Hematopoietic multipotent progenitor cell treated with erythropoietin and hydrocortisone succinate and interleukin-3 and kit ligand, for 8 days (in vitro differentiated cells): ENCODE measurements at places on chromosomes 2 and 18.

- no peak for DNase-seq
Measured at GRCh38 chr2:217451666-217452065, 551.1 kb downstream of the TNS1 start.

DNA sequence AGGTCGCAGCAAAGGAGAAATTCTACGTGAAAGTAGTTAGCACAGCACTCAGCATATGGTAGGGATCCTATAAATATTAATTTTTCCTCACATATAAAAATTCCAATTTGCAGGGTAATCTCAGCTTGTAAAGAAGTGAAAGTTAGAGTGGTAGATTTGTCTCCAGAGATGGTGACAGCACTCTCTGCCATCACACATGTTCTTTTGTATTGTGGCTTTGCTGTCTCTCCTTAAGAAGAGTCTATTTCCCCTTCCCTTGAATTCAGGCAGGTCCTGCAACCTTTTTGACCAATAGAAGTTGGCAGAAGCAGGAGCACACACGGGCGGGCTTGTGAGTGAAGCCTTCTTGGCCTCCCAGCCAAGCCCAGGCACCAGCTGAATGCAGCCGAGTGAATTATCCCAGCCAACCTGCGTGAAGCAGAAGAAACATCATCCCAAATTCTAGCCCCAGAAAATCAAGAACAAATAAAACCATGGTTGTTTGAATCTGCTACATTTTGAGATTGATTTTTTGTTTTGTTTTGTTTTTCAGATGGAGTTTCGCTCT is 107.8 kb upstream of the COPS8 start:
- no peak for DNase-seq

DNA sequence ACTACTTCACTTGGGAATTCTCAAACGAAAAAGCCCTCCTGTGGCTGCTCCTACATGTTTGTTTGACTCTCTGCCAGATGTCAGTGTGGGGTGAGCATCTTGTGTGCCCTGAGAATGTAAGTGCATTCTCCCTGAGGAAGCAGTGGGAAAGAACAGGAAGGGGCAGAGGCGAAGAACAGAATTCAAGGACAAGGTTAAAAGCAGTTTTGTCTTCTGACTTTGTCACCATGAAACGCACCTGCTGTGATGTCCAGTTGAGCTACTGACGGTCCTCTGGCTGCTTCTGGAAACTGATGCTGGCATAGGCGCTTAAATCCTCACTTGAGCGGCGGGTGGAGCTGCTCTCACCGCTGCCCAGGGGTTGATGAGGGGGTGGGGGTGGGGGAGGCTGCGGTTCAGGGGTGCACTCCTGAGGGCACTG is 4.9 kb downstream of the IRS1 start:
- DNase-seq: no peak

DNA sequence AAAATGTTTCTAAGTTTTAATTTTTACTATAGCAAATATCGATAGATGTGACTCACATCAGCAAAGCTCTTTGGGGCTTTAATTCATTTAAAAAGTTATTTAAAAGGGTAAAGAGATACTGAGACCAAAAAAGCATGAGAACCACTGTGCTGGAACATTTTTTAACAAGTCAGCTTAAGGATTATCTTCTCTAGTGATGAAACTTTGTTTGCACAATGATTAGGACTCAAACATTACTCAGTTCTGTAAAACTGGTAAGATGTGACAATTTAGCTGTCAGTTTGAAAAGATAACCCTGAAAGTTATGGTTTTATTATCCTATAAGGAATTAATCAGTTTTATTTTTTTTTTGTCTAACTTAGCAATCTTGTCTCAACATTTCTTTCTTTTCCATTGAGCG is 301.4 kb downstream of the TSN start:
- no peak for DNase-seq

GRCh38 chr2:172311921-172312345 is 115.5 kb upstream of the ITGA6 start:
- DNase-seq: no peak

DNA sequence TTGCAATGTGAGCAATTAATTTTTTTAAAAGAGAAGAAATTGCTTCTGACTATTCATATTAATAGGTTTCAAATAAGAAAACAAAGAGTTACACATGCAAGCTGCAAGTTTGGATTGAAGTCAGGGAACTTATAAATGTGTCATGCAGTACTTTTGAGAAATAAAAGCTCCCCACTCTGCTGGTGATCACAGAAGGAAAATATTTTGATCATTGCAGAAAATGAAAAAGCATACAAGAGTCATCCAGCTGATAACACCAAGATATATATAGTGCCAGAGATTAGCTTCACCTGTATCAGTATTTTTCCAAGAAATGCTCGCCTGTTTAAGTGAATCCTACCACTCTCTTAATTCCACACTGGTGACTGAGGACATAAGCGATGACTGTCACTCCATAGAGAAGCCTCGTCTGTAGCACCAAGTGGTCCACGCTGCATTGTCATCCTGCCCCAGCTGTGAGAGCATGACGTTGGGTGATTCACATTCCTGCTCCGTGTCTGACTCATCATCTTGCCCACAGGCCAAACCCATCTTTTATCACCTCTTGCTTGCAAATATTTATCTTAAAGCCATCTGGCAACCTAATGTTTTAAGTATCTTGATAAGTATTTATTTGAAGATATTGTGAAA is 178.0 kb downstream of the ASXL3 start:
- DNase-seq: peak; percentile 1

DNA sequence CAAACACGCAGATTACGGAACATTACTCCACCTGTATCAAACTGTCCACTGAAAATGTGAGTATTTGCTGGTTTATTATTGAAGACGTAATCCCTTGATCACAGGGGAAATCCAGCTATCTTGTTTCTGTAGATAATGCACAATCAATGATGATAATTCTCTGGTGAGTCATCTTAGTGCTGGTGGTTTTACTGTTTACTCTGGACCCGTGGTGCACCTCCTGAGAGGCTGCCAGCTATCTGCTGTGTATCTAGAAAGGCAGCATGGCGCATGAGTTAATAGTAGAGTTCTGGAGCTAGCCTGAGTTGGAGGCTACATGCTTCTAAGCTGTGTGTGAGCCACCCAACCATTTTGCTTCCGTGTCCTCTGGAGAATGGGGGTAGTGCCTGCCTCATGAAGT is 6.5 kb downstream of the NCAPH start:
- DNase-seq: peak; percentile 55

DNA sequence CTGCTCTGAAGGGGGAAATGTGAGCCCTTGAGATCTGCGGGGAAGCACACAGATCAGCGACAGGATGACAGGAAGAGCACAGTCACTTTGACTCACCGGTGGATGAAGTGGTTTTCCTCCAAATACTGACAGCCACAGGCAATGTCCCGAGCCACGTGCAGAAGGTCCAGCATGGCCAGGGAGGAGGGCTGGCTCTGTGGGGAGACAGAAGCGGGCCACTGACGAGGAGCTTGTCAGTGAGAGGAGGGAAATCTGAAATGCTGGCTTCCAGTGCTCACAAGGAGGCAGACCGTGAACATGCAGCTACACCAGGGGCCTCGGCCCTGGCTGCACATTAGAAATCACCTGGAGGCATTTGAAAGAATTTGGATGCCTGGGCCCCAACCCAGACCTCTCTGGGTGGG is 98.7 kb downstream of the CLIP4 start:
- DNase-seq: no peak

- no peak for DNase-seq
Measured at GRCh38 chr2:108026092-108026794, 39.9 kb downstream of the SLC5A7 start.

DNA sequence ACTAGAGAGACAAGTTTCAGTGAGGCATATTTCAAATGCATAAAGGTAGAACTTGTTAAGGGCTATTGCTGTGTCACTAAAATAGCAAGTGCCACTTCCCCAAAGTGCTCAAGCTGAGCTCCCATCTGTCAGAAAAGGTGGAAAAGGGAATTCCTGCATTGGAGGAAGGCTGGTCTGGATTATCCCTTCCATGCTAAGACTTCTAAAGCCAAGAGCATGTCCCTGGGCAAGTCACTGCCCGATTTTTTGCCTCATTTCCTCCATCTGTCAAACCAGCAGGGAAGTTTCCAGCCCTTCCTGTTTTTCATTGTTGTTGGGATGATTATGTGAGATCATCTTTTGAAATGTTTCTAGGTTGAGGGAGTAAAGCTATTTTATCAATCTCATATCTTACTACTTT is 175.5 kb downstream of the SETBP1 start:
- no peak for DNase-seq

DNA sequence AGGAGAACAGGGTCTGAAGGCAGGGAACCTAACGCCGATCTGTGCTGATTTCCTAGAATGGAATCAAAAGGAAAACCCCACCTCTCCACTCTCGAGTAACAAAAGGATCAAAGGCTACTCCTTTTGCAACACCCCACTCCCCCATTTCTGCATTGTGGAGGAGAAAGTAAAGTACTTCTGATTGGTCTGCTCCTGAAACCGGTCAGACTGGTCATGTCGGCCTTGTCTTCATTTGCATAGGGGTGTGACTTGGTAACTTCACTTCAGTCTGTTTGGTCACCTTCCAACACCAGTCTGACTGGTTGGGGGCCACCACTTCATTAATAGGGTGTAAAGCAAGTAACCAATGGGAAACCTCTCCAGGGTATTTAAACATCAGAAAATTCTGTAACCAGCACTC is 771.9 kb downstream of the ERBB4 start:
- DNase-seq: no peak

GRCh38 chr18:811892-812375 is at the start of gene YES1:
Gene YES1, minus strand, starts transcription at chr18:812242. Its CDS starts 55,415 bp downstream, at chr18:756827.
- DNase-seq: peak; percentile 21

DNA sequence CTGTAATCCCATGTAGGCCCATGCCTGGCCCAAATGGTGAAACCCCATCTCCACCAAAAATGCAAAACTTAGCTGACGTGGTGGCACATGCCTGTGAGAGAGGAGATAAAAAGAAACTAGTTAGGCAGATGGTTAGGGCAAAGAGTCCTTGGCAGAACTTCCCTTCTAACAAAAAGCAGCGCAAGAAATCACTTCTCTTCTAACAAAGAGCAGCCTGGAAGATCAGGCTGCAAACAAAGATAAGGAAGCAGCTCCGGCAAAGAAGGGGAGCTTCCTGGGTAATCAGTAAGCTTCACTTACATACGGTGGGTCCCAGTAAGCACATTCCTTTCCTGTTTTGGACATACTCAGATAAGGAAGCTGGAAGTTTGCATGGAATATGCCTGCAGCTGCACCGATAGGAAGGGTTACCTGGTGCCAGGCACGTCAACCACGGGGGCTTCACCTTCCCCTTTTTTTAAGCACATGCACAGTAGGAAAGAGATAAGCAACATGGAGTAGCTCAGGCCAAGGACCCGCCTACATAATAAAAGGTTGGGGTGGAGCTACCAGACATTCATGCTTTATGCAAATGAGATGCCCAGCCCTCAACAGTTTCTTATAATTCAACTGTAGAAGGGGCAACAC is 61.0 kb upstream of the SLC25A52 start:
- peak; percentile 89 for DNase-seq

- DNase-seq: no peak
Measured at GRCh38 chr2:48235076-48235475, 294.9 kb upstream of the STON1 start.

- DNase-seq: no peak
Measured at GRCh38 chr2:232438951-232439757, 16.8 kb upstream of the ALPI start.

DNA sequence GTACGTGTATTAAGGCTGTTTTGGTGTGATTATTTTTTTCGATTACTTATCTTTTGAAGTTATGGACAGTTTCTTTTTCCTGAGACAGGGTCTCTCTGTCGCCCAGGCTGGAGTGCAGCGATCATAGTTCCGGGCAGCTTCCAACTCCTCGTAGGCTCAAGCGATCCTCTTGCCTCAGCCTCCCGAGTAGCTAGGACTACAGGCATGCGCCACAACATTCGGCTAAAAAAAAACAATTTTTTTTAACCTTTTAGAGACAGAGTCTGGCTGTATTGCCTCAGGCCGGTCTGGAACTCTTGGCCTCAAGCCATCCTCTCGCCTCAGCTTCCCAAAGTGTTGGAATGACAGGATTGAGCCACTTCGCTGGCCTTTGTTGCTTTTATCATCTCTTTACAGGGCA is 945 bp downstream of the HAT1 start:
- DNase-seq: peak; percentile 24

DNA sequence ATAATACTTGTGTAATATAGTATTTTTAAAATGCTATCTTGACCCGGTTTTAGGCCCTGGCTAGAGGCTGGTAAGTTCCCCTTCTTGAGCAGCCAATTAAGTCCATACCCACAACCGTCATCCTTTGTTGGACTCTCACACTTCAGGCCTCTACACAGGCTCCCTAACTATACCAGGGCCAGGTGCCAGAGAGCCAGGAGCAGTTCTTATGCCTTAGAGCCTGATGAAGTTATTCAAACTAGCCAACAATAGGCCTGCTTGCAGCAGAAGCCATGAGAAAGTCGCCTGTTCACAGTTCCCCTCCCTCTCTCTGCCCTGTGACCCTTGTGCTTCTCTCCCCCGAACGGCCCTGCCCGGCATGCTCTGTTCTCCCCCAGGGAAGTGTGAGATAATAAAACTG is 454.2 kb upstream of the KLHL29 start:
- no peak for DNase-seq

DNA sequence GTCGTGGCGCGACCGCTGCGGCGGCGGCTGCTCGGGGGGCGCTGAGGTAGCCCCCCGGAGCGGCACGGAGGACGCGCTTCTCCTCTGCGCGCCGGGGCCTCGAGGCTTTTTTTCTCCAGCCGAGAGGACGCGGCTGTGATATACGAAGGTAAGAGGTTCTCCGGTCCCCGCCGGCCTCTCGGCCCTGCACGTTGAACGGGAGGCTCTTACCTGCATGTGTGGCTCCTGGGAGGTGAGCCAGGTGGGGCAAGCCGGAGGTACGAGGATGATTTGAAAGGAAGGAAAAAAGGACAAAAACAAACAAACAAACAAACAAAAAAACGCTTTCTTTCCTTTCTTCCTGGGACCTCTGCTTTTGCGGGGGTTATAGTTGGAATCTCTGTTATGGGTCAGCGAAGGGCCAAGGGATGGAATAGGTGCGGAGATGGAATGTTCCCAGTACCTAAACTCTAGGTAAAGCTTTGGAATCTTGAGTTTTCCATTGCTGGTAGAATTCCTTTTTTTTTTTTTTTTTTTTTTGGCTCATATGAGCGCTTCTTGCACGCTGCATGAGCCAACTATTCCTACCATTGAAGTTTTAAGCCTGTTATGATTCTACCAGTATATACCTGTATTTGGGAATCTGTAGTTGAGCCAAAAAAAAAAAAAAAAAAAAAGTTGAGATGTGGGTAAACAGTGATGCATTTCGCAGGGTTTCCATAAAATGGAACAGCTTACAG is 674 bp downstream of the PTPN4 start:
- DNase-seq: peak; percentile 23

DNA sequence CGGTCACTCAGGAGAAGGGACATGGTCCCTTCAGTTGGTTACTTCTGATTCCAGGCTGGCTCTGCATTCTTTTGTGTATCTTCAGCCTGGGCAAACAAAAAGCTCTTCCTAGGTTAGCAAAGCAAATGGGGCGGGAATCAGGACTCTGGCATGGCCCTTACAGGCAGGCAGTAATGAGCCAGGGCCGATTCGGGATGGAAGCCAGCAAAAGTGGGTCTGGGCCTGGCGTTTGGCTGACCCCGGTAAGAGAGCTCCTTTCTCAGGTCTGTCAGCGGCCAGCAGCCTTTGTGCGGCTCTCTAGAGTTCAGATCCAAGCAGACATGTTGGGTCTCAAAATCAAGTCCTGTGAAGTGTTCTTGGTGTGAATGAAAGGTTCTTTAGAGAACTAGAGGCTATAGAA is 81.5 kb upstream of the EML6 start:
- no peak for DNase-seq
